NCI-H187 treated with DMSO at 0.1 percent for 48 hours (cell line): ENCODE measurements at places on chromosomes 6 and 20.

- no peak for DNase-seq
These were observed 102.3 kb downstream of the TBC1D7 start for GRCh38 chr6:13226071-13226470.

- no peak for DNase-seq
These were observed 81.5 kb upstream of the ISM1 start for GRCh38 chr20:13139459-13140150.

DNA sequence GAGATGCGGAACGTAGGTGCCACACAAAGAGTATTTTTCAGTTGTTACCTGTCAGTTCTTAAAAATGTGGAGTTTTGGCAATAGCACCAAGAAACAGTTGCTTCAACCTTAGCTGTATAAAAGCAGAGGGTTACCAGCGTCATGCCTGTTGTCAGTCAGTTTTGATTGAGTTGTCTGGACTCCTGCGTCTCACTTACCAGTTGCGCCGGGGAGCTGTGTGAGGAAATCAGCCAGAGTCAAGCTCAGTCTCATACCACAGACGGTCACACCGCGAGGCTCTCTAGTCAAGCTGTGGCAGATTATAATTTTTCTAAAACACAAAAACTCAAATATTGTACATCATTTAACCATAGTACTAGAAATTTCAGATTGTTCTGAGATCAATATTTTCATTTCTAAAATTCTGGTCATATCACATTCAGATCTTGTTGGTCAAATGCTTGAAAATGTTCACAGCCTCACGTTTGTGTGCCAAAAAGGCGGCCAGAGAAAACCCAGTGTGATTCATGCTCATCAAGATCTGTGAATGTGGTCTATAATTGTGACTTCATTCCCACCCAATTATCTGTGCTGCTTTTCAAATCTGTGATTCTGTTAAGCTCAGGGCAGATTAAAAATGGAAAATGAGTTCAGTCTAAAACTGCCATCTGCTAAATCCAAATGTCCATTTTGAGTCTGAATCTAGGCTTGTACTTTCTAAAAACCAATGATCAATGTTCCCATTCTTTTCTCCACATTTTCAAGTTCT, 37.5 kb downstream of the SASH1 start:
- no peak for DNase-seq

- DNase-seq = no peak
These were observed 183.3 kb downstream of the FOXC1 start for GRCh38 chr6:1792989-1793388.

DNA sequence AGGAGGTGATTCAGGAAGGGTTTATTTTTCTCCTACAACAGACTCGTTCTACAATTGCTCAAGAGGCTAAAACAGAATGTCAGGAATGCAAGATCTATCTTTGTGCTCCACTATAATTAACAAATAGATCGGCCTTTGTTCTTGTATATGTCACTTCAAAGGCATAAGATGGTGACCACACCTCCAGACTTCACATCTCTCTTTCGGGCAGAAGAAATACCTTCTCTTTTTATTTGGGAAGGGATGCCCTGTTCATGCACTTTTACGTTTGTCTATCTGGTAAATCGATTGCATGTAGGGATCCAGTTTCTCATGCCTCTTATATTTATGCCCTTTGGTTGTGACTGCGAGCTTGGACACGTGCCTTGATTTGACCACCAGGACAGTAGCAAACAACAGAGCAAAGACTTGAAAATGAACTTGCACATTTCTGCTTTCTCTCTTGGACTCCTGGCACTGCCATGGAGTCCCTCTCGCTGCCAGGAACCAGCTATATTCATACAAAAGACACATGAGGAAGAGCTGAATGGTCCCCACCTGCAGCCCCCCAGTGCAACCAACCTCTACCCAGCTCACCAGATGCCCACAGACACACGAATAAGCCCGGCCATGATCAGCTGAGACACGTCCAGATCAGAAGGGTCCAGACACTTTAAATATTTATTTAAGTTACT, 219.8 kb upstream of the STXBP5 start:
- DNase-seq = no peak

GRCh38 chr6:32519118-32519909, 10.8 kb downstream of the HLA-DRB5 start:
- DNase-seq = peak; percentile 32

GRCh38 chr20:32320305-32320704, 37.8 kb upstream of the ASXL1 start:
- no peak for DNase-seq

- no peak for DNase-seq
These were observed 37.8 kb downstream of the PTPRT start for GRCh38 chr20:43151901-43152300.

- no peak for DNase-seq
These were observed 25.2 kb upstream of the TENT5A start for GRCh38 chr6:81777586-81778268.

DNA sequence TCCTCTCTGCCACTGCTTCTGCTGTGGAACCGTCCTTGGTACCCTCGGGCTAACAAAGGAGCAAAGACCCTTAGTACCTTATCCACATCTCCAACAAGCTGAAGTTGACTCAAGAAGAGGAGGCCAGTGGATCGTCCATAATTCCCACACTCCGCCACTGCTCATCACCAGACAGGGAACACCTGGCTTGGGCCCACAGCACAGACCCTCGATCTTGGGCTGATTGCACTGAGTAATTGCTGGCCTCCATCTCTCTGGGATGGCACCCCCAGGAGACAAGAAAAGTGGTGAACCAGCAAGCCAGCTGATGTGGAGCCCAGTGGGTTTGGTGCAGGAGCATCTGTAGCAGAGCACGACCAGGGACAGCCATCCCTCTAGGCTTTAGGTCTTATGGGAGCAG, 109.4 kb upstream of the GRIK2 start:
- no peak for DNase-seq

DNA sequence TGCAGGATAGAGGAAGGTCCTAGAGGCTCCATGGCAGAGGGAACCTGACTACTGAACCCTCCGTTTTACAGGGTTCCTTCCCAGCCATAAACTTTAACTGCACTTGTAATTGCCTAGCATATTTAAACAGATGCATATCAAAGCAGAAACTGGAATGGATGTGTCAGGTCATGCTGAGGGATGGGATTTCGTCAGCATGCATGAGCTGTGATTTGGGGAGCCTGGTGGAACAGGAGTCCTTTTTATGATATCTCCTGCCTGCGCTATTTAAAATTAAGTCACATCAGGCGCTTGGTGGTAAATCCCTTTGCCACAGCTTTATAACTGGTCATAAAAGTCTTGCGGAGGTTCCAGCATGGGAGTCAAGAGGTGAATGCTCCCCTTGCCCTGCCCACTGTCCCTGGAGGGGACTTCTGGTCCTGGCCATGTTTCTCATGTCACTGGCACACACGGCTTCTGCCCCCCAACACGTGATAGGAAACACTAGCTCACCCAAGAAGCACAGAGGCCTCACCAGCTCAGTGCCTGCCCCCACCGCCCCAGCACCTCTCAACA, 26.0 kb upstream of the PCMTD2 start:
- DNase-seq = no peak

- DNase-seq = no peak
These were observed 59.4 kb downstream of the TMEM242 start for GRCh38 chr6:157263881-157264397.

- no peak for DNase-seq
These were observed 528.9 kb downstream of the MAFB start for GRCh38 chr20:40160097-40160550.

GRCh38 chr6:111122458-111123286, 35.4 kb downstream of the SLC16A10 start:
- no peak for DNase-seq

DNA sequence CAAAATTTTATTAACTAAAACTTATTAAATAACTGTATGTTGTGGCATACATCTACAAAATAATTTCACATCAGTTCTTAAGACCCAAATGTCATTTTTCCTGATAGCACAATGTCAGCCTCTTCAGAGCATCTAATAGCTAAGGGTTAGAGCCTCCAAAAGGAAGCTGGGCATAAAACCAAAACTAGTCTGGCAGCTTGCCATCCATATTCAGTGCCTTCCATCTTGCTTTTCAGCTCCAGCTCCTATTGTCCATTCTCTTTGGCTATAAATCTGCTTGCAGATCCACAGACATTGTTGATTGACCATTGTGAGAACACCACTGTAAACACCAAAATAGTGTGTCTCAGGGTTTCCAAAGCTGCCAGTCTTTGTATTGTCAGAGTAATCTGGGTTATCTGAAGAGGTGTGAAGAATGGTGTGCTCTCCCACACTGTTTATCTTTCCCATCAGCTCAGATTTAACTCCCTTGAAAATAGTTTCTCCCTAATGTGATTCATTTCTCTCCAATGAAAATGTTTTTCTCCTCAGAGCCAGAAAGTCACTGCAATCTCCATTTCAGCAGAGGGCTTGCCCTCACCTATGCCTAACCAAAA, 154.8 kb upstream of the KCNQ5 start:
- peak; percentile 19 for DNase-seq

DNA sequence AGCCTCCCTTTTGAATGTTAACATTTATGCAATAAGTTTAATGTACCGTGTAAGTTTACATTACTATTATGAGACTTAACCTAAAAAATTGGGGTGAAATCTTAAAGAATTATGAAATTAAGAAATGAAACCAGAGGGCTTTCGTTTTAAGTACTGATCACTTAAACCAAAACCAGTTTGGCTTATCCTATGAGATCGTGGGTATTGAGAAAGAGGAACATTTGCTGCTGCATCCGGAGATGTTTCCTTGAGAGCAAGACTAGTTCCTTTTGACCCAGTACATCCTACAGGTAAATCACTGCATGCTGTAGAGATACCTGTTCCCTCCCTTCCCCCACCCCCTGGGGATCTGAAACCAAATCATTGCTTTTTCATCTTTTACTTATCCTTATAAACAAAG, 201.3 kb downstream of the ESR1 start:
- no peak for DNase-seq

- no peak for DNase-seq
These were observed 99.3 kb downstream of the B3GAT2 start for GRCh38 chr6:70857387-70858077.

DNA sequence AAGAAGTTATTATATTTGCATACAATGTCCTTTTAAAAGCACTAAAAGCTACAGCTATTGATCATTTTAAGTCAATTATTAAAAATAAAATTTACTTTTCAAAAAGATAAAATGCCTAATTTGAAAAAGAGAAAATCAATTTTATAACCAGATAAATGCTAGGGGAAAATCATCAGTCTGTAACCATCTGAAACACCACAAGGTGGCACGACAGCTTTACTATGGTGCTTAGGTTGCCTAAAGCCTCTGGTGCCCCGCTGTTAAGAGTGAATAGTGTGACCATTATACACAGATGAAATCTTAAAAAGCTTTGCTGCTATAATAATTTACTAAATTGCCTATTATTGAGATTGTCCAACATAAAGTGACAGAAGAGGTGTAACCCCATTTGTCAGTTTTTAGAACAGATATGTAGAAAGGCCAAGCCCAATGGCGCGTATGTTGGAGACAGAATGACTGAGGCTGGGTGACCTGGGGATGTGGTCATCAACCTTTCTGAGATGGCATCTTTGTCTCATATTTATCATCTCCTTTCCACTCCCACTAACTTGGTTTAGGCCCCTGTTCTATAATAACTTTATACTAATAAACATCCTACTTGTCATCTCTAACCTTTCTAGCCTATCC, 100.8 kb downstream of the MOXD1 start:
- no peak for DNase-seq

- DNase-seq = no peak
These were observed 253.1 kb downstream of the LY86 start for GRCh38 chr6:6841571-6841970.

DNA sequence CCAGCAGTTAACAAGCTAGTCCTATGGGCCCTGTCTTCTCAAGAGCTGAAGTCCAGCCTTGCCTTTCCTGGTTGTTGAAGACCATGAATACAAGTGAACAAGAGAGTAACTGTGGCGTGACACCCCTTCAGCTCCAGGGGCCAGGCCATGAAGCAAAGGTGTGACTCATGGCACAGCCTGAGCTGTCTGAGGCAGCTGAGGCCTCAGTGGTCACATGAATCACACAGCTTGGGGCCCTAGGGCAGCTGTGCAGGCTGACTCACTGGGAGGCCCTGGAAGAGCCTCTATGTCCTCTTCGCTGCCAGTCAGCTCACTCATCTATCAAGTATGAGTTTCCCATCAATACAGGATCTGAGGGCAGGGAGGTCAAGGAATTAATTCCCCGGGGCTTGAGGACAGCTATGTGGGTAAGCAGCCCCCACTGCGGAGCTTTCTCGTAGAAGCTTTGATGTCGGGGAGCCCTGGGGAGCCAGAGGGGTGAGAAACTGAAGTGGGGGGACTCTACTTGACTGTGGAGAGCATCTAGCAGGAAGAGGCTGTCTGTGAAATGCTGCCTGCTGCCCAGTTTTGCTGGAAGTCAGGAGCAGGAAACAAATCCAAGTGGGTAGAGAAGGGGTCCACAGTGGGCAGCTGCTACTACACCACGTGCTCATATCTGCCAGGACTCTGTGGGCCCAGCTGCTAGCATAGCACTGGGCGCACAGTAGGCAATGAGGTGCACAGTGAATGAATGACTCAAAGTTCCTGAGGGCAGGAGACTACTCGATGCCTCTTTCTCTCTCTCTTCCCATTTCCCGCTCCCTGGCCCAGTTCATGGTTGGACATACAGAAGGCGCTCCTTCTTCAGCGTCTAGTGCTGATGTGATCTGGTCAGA, 13.7 kb upstream of the FAM83C start:
- no peak for DNase-seq

DNA sequence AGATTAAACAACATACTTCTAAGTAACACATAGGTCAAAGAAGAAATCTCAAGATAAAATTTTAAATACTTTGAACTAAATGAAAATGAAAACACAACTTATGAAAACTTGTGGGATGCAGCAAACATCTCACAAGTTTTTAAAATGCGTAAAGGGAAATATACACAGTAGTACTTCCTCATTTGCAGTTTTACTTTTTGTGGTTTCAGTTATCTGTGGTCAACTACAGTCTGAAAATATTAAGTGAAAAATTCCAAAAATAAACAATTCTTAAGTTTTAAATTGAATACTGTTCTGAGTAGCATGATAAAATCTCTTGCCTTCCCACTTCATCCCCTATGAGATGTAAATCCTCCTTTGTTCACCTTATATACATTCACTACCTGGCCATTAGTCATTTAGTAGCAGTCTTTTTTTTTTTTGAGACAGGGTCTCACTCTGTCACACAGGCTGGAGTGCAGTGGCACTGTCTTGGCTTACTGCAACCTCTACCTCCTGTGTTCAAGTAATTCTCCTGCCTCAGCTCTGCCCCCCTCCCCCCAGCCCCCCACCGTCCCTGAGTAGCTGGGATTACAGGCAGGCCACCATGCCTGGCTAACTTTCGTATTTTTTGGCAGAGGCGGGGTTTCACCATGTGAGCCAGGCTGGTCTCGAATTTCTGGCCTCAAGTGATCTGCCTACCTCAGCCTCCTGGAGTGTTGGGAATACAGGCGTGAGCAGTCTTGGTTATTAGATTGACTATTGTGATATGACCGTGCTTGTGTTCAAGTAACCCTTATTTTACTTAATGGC, 154.6 kb upstream of the AHI1 start:
- DNase-seq = no peak

GRCh38 chr6:116596815-116597214, 19.5 kb upstream of the RSPH4A start:
- no peak for DNase-seq
